ENCODE measurements at places on chromosomes 5 and 9. TPM values are rescaled to one million over a fixed set of nuclear protein-coding genes. Genes with fewer than 3 reads are reported as not detected.

CD180 gene
- total RNA-seq: not detected

SLC25A25 gene
- 14.4 TPM for total RNA-seq

CD14 gene
- 0.34 TPM for total RNA-seq

GRCh38 chr9:3928590-3928989 is 371.3 kb downstream of the GLIS3 start:
- DNase-seq: no peak

- DNase-seq: no peak
These were observed 535 bp downstream of the RFX3 start for GRCh38 chr9:3525096-3525835.

GRCh38 chr9:135251996-135252760 is 164.7 kb downstream of the OLFM1 start:
- no peak for DNase-seq

DNA sequence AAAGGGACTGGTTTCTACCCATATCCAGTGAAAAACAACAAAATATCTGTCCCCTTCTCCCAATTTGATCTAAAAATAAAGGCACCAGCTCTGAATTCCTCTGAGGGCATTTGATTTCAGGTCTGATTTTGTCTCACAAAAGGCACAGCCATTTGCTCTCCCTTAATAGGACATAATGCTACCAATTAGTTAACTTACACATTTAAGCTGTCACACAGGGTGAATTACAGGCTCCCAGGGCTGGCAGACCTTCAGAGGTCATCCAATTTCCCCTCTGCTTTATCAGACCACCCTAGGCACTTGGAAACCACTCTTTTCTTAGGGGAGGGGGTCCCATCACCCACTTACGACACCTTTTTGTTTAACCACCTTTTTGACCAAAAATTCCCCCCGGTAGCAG is 319.9 kb downstream of the SPOCK1 start:
- no peak for DNase-seq
